Upper lobe of left lung (tissue), 6 donors: ENCODE measurements at places on chromosomes 5 and 9.
A peak's percentile ranks its signal among the peaks of the same experiment; 100 is the strongest.

DNA sequence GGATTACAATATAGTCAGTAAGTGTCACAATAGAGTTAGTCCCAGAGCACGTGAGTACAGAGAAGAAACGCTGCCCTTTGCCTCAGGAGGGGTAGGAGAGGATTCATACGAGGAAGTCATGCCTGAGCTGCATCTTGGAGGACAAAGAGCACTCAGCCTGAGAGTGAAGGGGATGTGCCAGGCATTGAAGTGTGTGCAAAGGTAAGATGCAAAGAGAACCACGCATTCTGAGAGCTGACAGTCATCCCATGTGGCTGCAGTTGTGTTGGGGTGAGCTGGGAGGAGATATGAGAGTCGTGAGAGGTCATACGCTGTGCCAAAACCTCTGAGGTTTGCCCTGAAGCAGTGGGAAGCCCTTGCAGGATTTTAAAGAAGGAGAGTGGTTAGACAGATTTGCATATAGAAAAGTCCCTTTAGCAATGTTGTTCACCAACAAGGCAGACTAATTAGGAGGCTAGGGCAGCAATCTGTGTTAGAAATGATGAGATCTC, 97.5 kb downstream of the PIP5K1B start:
- DNase-seq = no peak

DNA sequence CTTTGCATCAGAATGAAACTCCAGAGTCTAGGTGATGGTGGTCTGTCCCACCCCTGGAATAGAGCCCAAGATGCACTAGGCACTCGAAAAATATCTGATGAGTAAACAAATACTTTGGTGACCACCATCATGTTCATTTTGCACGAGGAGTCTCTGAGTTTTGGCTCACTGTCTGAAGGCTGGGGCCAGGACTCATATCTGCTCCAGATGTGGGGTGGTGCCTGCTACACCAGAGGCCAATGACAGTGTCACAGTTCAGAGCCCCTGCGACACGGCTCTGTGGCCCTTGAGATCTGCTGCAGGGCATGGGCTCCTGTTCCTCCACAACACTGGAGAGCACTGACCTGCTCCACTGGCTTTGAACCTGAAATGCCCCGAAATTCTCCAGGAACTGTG, 164.6 kb downstream of the ROR2 start:
- DNase-seq = no peak

GRCh38 chr5:65483546-65484346, 2.0 kb upstream of the ADAMTS6 start:
- DNase-seq = no peak

DNA sequence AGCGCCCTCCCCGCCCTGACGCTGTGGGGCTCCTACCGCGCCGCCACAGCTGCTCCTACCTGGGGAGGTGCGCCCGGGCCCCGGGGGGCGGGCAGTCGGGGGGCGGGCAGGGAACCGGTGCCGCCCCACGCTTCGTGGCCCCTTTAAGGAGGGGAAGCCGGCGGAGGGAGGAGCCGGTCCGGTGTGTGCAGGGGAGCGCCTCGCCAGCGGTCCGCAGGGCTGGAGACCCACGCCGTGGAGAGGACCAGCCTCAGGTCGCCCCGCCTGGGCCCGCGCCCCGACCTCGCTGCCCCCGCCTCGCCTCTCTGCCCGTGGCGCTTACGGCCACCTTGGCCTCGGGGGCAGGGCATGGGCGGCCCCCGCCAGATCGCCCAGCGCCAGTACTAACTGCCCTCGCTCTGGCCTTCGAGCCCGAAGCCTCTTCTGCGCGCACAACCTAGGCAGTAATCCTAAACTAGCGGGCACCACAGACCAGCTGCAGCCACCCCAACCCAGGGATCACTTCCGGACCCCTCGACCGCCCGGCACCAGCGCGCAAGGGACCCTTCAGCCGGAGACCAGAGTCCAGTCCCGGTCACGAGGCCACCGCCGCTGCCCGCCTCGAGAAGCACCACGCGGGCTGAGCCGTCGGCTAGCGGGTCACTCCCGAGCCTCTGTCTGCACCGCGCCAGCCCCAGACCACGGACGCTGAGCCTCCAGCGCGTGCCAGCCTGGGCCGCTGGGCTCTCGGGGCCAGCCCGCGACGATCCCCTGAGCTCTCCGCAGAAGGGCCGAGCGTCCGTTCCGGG, at the start of gene FOXE1:
TSS of gene FOXE1 (plus strand) at position 171 of the 788 bp plus-strand sequence. CDS start 689 bp downstream, outside the sequence.
- DNase-seq = no peak

- no peak for DNase-seq
Observed at GRCh38 chr9:18976709-18977531, 56.1 kb downstream of the SAXO1 start.

- no peak for DNase-seq
Observed at GRCh38 chr9:88056876-88057275, 81.4 kb downstream of the SPATA31C2 start.

GRCh38 chr5:62144401-62145022, 161.5 kb upstream of the KIF2A start:
- peak; percentile 49 for DNase-seq

DNA sequence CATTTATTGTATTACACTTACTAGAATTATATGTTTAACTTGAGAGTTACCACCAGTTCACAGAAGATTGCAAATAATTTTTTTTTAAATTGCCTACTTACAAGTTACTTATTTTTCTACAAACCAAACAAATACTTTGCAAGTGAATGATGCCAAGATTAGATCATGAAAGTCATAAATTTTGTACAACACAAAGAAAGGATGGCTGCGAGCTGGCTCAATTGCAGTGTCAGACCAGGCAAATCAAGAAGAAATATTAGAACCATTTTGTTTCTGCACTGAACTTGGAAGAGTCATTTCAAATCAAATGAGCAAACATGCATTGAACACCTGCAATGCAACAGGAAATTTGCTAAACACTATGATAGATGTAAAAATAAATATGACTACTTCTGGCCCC, 97.3 kb downstream of the PLCXD3 start:
- DNase-seq = no peak

DNA sequence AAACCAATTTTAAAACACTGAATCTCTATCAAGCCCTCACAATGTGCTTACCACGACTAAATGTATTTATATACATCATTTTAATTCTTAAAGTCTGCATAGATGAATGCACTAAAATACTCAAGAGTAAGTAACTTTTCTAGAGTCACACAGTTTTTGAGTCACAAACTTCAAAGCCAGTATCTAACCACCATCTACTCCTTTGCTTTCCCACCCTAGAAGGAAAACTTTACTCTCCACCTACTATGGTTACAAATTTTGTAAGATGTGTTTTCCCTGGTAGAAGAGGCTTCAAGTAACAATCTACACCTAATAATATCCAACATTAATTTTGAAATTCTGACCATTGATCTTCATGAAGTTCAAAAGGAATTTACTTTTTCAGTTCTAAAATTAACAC, 18.7 kb downstream of the ZFAND5 start:
- no peak for DNase-seq

- no peak for DNase-seq
Observed at GRCh38 chr5:59709846-59710245, 183.7 kb downstream of the PDE4D start.

- DNase-seq = peak; percentile 74
Observed at GRCh38 chr5:50969151-50970031, 303.0 kb downstream of the PARP8 start.

DNA sequence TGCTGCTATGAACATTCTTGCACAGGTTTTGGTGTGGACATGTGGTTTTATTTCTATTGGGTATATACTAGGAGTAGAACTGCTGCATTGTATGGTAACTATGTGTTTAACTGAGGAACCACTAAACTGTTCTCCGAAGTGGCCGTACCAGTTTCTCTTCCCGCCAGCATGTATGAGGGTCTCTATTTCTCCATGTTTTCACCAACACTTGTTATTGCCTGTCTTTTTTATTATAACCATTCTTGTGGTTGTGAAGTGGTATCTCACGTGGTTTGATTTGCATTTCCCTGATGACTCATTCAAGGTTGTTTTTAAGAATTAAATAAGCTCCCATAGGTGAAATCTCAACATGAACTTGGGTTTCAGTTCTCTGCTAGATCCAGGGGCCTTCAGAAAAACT, 19.4 kb downstream of the PDE8B start:
- no peak for DNase-seq

GRCh38 chr9:85225180-85225579, 516.6 kb downstream of the AGTPBP1 start:
- DNase-seq = no peak

- no peak for DNase-seq
Observed at GRCh38 chr9:114820776-114821501, 15.1 kb upstream of the TNFSF15 start.
